ENCODE measurements at places on chromosomes 5 and 9. TPM values are rescaled to one million over a fixed set of nuclear protein-coding genes. Genes with fewer than 3 reads are reported as not detected.

The ALDH1A1 gene
- polyA plus RNA-seq: 228 TPM

The FAXDC2 gene
- 19.6 TPM for polyA plus RNA-seq

The SLC44A1 gene
- polyA plus RNA-seq: 6.8 TPM

The MAMDC4 gene
- polyA plus RNA-seq: 0.12 TPM

The TMEM252 gene
- not detected for polyA plus RNA-seq

The RANBP3L gene
- 4.0 TPM for polyA plus RNA-seq
